ENCODE measurements at places on chromosomes 2 and 18. TPM values are rescaled to one million over a fixed set of nuclear protein-coding genes. Genes with fewer than 3 reads are reported as not detected.

WBP1 gene
- 84.3 TPM for total RNA-seq

GAREM1 gene
- 2.0 TPM for total RNA-seq

CAVIN2 gene
- 0.51 TPM for total RNA-seq

FOXI3 gene
- 0.17 TPM for total RNA-seq

CTAGE1 gene
- total RNA-seq: not detected

CFC1 gene
- not detected for total RNA-seq

RAB31 gene
- 31.2 TPM for total RNA-seq

OBSL1 gene
- total RNA-seq: 38.8 TPM

GPR35 gene
- total RNA-seq: not detected

IL36A gene
- total RNA-seq: not detected

Data from epithelial cell of proximal tubule (primary cell).